CD4-positive, alpha-beta T cell treated with Interferon alpha-2 for 1 hour (primary cell): ENCODE measurements at places on chromosomes 13 and 19.

- no peak for DNase-seq
Observed at GRCh38 chr13:51704399-51705313, 99.3 kb downstream of the DHRS12 start.

- no peak for DNase-seq
Observed at GRCh38 chr13:55000043-55000442, 1971.4 kb downstream of the OLFM4 start.

DNA sequence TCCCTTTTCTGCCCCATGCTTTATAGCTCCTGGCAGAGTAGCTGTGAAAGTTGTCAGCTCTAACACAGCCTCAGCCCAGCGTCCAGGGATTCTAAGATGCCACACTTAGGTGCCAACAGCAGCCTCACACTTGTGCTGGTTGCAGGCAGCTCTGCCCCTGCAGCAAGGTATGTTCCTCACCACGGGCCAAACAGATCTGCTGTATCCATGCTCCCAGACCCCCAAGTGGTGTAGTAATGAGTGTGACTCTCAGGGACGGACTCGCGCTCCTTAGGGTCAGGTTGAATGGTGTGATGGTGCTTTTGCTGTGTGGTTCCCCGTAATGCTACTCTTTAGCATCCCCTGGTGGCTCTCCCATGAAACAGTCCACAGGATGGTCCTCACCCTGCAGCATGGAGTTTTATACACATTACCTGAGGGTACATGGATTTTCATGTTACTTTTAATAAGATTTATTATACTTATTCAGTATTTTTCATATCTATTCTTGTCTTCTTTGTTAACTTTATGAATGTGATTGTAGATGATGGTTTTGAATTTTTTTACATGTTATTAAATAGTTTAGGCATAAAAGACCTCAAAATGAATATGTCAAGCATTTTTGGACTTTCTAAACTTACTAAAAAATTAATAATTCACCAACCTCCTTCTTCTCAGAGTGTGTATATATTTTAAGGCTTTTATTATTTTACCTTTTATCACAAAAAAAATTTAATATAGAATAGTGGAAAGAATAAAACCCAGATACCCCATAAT is 232.5 kb downstream of the SLC7A1 start:
- peak; percentile 53 for DNase-seq

DNA sequence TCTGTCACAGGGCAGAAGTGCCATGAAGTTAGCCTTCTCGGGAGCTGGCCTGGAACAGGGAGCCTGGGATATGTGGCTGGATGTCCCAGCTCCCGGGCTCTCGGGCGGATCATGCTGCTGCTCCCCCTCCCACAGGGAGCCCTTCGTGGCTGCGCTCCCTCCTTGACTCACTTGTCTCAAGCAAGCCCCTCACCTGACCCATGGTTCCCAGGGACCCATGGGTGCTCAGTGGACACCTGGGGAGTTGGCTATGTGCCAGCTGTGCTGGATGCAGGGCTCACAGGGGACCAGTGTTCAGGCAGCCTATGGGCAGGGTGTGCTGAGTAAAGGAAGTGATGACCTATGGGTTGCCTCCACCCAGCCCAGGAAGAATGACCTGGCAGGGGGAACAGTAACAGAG is 213.1 kb upstream of the SGCG start:
- DNase-seq, result no peak

DNA sequence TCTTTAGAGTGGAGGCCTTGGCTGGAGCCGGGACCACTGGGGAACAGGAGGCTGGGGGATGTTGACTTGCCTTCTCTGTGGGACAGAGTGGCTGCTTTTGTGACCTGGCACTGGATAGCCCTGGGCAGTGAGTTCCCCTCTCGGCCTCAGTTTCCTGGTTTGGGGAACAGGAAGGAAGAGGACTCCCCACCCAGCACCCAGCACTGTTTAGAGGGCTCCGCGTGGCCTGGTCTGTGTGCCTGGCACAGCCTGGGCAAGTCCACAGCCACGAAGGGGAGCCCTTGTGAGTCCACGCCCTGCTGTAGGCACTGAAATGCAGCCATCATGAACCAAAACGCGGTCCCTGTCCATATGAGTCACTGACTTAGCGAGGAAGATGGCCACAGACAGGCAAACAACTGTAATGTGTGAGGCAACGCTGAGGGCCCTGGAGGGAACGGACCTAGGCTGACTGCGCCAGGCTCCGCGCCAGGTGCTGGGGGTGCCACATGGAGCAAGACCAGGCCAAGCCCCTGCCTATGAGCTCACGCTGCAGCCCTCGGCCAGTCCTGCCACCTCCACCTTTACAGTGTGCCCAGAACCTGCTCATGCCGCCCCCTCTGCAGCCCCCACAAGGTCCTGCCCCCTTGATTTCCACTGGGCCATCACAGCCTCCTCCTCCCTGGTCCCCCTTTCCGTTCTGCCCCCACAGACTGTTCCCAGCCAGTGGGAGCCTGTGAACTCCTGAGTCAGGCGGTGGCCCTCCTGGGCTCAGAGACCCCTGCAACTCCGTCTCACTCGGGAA is 35.5 kb downstream of the PAK4 start:
- DNase-seq, result no peak

DNA sequence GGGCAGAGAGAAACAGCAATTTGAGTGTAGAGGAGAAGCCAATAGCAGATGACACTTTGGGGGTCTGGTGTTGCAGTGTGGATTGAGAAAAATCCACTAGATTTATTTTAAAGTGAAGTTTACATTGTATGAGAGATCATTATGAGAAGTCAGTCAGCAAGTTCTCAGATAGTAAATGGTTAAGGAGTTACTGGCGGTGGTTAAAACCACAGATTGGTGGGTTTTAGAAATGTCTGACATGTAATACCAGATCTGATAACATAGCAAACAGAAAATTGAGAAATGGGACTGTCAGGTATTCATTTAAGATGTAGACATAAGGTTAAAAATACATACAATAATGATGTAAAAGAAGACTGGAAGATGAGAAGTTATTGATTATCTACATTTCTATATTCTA is 7.2 kb downstream of the ABHD13 start:
- DNase-seq, result no peak

DNA sequence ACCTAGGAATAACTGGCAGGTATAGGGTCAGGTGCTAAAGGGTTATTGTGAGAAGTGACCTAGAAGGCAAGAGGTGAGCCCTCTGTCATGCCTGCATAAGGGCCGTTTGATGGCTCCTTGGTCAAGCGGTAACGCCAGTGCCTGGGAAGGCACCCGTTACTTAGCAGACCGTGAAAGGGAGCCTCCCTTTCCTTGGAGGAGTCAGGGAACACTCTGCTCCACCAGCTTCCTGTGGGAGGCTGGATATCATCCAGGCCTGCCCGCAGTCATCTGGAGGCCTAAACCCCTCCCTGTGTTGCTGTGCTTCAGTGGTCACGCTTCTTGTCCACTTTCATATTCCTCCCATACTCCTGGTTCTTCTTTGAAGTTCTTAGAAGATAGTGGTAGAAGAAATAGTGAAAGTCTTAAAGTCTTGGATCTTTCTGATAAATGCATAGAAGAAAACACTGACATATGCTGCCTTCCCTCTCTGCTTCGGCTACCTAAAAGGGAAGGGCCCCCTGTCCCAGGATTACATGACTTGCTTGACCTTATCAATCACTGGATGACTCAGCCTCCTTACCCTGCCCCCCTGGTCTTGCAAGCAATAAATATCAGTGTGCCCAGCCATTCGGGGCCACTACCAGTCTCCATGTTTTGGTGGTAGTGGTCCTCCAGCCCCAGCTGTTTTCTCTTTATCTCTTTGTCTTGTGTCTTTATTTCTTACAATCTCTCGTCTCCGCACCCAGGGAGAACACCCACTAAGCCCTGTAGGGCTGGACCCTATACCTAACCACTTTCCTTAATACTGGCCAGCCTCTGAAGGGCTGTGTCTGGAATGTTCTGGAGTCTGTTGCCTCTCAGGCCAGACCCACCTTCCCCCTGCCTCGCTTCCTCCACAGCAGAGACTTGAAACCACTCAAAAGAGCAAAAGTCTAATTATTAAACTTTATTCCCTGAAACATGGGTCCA is 16.1 kb upstream of the ABCC4 start:
- DNase-seq, result no peak

- DNase-seq, result no peak
Observed at GRCh38 chr19:18499055-18499775, 22.7 kb downstream of the ELL start.

DNA sequence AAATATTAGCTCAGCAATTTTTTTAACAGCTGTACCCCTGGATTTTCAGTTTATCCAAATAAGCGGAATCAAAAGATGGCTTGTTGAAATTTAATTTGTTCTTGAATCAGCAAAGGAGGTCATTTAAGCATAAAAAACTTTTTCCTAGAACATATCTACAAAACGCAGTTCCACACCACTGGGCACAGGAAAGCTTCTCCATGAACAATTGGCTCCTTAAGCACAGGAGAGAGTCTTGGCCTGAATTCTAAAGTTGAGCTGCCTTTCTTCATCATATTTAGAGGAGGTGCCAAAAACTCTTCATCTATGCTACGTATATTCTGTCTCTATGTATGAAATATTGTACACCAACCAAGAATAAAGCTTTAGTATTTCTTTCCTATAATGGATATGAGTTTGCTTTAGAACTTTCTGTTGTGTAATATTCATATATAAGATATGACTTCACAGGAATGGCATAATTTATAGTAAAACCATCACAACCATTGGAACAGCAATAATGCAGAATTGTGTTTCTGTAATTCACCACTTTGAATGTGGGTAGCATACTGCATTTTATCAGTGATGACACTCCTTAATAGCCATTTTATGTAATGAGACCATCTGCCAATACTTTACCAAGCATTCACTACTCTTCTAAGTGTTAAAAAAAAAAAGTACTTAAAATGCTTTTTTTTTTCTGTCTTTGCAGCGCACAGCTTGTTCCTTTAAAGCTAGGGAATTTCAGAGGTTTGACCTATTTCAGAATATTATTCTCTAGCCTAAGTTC is 263.7 kb downstream of the SLITRK6 start:
- DNase-seq, result no peak

DNA sequence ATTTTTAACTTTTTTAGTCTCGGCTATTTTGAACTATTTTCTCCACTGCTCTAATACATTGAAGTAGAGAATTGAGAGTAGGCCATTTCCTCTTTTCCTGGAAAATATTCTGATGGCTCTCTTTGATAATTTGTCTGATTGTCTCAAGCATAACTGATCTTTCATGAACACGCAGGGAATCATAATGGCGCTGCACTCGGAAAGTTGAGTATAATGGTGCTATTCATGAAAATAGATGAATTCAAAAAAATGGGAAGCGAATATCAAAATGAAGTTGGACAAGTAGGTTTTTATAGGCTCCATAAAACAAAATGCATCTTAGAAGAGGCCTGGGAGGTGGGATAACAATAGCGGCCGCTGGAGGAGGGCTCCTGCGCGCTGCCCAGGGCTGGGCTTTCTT is 29.0 kb downstream of the COL4A2 start:
- DNase-seq, result no peak

DNA sequence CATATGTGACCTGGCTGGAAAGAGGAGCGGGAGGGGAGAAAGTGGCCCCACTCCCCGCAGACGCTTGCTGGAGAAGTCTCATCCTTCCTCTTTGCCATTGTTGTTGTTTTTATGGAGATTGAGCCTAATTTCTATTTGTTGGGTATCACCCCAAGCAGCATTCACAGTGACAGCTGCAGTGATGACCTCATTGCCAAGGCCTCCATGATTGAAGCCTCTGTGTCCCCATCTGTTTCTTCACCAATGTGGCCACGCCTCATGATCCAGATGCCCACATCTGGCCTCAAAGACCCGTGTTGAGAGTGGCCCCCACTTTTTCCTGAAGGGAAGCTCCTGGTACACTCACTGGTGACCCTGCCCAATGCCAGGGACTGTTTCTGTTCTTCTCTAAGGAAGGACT is 154.2 kb downstream of the SLC7A1 start:
- no peak for DNase-seq

- DNase-seq, result no peak
Observed at GRCh38 chr19:48020686-48021085, 23.2 kb downstream of the CABP5 start.

DNA sequence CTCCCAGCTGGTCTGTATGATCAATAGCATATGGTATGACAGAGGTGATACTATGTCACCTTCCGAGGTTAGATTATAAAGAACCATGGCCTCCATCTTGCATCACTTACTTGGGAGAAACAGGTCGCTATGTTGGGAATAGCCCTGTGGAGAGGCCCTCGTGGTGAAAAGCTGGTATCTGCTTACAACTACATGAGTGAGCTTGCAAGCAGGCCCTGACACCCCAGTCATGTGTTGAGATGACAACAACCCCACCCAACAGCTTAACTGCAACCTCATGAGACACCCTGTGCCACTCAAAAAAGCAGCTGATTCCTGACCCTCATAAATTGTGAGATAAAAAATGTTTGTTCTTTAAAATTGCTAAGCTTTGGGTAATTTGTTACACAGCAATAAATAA is 18.8 kb downstream of the MTRF1 start:
- no peak for DNase-seq

- DNase-seq, result no peak
Observed at GRCh38 chr19:33397536-33398360, 24.2 kb downstream of the CEBPG start.

DNA sequence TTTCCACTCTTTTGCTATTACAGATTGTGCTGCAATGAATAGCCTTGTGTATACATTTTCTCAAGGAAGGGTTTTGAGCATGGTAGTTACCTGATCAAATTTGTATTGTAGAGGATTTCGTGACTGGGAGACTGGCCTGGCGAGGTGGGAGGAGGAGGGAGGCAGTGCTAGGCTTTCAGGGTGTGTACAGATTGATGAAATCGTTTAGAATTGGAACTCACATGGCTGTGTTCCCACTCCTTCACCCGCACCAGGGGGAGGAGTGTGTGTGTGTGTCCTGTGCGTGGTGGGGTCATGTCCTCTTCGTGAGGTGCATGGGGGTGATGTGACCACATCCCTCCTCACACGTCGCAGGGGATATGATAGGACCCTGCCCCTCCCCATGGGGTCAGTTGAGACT is 8.3 kb downstream of the PGLYRP1 start:
- DNase-seq, result no peak

- DNase-seq, result no peak
Observed at GRCh38 chr13:110186231-110186855, 120.6 kb downstream of the COL4A1 start.

- DNase-seq, result no peak
Observed at GRCh38 chr13:50970956-50971355, 61.4 kb downstream of the RNASEH2B start.

DNA sequence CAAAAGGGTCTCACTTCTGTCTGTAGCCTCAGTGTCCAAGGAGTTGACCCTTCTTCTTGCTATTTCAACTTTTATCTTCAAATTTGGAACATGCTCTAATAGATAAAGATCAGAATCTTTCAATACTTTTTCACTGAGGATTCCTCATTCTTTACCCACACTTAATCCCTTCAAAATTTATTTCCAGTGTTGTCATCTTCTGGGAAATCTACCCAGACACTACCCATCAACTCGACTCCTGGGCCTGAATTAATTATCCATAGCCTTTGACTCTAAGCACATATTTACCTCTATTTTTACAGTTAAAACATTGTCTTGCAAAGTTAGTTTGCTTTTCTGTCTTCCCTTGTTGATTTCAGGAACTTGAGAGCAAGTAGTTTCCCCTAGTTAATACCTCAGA is 1022.5 kb downstream of the PCDH9 start:
- DNase-seq, result no peak

- peak; percentile 12 for DNase-seq
Observed at GRCh38 chr19:43638214-43638994, 1.2 kb downstream of the CADM4 start.
